ENCODE measurements at places on chromosomes 6 and 20.

DNA sequence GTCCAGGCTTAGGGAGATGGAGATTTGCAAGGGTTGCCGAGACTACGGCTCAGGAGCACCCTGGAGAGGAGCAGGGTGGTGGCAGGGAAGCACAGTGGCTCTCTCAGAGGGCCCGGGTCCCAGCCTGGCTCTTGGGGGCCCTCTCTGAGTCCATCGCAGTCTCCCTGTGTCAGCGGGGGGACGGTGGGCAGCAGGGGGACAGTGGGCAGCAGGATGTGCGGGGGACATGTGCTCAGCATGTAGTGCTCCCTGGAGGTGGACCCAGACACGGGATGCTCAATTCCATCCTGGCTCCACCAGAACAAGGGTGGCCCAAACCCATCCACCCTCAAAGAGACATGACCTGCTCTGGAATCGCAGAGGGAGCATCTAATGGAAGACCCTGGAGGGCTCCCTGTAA, 43.0 kb upstream of the ZBP1 start:
- DNase-seq = no peak

- DNase-seq = no peak
Observed at GRCh38 chr6:134549854-134550253, 231.9 kb upstream of the SGK1 start.

GRCh38 chr6:142356201-142356883, 54.5 kb downstream of the ADGRG6 start:
- DNase-seq = no peak

DNA sequence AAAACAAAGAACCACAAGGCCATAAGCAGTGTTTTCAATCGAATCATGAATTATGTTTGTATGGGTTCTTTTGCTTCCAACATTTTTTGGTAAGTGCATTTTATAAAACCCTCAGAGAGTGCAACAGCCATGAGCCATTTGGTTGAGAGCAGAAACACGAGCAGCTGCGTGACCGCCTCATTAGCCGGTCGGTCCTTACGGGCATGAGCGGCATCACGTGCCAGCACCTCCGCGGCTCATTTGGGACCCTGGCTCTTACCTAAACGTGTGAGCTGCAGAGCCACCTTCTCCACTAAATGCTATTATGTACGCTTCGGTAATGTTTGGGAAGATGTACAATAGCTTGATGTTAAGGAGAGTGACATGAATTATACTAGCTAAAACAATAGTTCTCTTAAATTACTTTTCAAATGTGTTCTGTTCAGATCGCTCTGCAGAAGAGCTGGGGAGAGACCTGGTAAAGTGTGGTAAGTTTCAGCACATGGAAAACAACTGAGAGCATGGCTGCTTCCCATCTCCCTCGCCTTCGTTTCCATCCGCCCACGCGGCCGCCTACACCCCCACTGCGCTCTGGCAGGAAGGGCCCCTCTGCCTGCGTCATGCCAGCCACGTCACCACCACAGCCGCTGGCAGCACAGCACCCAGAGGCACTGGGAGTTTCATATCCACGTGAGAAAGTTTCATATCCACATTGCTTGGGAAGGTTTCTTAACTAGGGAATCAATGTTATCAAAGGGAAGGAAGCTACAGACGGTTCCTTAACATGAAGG, 23.7 kb upstream of the PDE10A start:
- no peak for DNase-seq

DNA sequence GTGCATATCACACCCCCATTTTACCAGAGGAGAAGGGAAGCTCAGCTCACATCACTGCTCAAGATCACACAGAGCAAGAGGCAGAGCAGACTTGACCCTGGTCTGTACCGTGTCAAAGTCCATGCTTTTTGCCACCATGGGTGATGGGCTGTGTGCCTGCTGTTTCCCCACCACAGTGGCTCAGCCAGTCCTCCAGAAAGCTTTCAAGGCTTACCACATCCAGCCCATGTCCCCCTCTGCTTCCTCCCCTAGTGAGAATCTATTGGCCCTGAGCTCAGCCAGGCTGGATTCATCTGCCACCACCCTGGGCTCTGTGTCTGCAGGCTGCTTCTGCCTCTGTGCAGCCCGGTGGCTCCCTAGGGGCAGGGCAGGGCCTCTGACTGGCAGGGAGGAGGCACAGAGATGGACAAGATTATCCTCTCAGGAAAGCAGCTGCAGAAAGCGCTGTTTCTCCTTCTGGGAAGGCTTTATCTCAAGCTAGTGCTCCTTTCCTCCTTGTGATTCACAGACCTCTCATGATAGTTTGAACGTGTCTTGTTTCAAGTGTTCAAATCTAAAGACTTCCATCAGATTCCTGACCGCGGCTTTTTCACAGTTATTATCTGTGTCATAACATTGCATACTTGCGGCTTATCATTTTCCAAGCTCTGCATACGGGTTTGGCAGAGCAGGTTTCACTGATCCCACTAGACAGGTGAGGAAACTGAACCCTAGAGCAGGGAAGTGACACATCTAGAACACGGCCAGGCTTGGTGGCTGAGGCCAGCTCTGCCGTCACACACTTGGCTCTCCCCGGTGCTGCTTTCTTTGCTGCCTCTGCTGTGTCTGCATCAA, 37.4 kb downstream of the VEGFA start:
- DNase-seq = no peak

- no peak for DNase-seq
Observed at GRCh38 chr6:103344554-103345163, 1515.1 kb downstream of the HACE1 start.

Data from NCI-H187 (cell line).